ENCODE measurements at places on chromosomes 1 and 21. TPM values are rescaled to one million over a fixed set of nuclear protein-coding genes. Genes with fewer than 3 reads are reported as not detected.

The TCHH gene
- not detected for total RNA-seq

The LAMC1 gene
- 220 TPM for total RNA-seq

The SYNC gene
- total RNA-seq = 209 TPM

The SPRR2B gene
- not detected for total RNA-seq

The NFASC gene
- total RNA-seq = 0.03 TPM

The C4BPA gene
- total RNA-seq = not detected

The PCAT6 gene
- total RNA-seq = not detected

DNA sequence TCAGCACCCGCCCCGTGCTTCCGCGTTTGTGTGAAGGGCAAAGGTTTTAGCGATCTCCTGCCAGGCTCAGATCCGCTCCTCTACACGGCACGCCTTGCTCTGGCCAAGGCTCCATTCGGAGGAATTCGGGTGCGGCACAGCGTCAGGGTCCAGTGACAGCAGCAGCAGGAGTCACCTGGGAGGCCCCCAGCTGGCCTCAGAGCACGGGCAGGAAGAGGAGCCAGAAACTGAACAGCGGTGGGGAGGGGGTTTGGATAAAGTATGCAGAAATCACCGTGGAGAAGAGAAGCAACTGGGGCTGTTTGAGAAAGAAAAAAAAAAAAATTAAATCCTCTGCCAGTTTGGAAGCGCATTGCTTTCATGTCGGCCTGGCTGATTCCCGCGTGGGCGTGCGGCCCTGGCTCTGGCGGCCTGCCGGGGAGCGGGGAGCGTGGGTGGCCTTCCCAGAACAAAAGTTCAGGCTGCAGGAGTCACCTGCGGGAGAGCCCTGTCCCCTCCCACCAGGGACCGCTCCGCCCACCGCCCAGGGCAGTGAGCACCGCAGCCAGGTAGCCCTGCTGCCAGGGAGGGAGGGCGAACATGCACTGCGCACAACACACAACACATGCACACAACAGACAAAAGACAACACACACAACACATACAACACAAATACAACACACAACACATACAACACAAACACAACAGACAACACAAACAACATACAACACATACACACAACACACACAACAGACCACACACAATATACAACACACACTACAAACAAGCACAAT is 107.6 kb downstream of the ETS2 start:
- peak; percentile 38 for DNase-seq

GRCh38 chr1:203628201-203629015 is 1.8 kb downstream of the ATP2B4 start:
- DNase-seq = peak; percentile 75

DNA sequence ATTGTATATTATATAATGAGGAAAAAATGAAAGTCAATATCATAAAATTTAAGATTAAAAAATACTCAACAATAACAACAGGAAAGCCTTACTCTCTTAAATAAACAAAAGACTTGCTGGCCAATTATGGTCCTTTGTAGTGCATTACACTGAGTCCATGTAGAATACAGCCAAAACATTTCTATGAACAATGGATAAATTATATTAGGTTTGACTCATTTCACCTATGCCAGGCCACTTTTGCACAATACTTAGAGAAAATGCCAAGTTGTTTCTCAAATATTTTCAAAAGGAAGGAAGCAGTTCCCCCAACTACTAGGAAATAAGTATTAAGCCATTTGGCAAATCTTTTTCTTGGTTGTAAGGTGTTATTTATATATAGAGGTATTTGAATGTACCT is 19.8 kb upstream of the UCK2 start:
- no peak for DNase-seq

DNA sequence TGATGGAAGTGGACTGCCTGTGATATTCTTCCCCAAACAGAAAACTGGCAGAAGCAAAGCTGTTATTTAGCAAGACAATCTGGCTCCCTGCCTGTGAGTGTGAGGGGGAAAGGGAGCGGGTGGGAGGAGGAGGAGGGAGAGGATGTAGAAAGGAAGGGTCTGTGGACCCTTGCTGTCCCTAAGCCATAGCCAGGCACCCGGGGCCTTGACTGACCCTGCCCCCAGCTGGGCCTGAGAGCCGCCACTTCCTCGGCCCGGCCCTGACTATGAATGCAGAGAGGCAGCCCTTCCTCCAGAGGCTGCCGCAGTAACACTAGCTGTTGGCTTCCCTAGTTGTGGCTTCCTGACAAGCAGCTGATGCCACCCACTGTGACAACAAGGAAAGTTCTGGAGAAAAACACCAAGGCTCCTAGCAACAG is 13.9 kb downstream of the PLA2G2F start:
- no peak for DNase-seq

DNA sequence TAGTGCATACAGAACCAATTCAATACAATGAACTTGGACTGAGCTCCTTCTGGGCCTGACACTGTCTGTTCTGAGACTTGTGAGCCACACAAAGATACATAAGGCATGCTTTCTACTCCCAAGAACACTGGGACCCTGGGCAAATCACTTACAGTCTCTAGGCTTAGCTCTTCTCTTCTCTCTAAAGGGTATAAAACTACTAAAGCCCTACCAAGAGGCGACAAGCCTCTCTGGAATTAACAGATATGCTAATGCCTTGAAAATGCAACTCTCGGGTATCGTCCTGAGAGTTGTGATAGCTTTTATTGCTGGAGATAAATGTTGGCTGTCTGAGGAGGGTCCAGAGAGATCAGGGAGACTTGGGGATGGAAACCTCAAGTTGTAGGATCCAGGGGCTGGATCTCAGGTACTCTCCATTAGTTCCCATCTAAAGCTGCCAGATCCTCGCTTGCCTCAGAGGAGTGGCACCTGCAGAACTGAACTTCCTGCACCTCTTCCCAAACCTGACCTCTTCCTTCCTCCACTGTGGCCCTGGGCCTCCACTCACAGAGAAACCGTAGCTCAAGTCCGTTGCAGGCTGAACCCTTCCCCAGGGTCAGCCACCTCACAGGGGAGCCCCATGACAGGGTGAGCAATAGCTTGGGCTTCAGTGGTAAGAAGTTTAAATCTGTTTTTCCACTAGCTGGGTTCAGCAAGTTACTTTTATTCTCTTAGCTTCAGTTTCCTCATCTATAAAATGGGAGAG is 11.5 kb upstream of the CFAP45 start:
- no peak for DNase-seq

GRCh38 chr1:201713086-201713810 is 115.7 kb upstream of the IPO9 start:
- DNase-seq = peak; percentile 99

DNA sequence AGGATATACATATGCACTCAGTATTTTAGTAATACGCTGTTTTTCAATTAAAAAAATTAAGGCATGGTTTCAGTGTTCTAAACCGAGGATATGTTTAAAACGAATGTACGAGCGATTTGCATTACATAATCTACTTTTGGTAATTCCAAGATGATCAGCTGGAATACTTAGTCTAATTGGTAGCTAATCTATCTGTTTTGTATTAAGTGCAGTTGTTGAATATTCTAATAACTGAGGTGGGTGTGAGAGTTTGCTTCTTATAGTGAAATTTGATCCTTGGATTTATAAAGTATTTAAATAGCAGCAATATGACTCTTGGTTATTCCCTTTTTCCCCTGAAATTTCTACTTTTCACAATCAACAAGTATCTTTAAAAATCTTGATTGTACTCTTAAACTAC is 1.3 kb downstream of the RNF2 start:
- no peak for DNase-seq

- peak; percentile 76 for DNase-seq
Observed at GRCh38 chr1:54312796-54313316, 93.3 kb downstream of the SSBP3 start.

DNA sequence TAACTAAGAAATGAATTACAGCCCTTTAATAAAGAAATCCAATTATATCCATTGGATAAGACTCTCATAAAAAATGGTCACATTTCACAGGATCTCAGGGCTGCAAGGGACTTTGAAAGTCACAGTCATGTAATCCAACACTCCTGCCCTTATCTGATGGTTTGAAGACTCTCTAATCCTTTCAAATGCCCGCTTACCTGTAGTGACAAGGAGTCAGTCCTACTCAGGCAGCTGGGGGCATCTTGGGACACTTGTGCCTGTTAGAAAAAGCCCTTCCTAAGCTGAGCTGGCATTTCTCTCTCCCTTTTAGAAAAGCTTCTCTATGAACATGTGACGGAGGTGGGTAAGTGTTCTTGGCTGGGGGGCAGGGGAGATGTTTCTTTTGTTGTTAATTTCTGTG is 11.0 kb upstream of the ZNF691 start:
- no peak for DNase-seq

DNA sequence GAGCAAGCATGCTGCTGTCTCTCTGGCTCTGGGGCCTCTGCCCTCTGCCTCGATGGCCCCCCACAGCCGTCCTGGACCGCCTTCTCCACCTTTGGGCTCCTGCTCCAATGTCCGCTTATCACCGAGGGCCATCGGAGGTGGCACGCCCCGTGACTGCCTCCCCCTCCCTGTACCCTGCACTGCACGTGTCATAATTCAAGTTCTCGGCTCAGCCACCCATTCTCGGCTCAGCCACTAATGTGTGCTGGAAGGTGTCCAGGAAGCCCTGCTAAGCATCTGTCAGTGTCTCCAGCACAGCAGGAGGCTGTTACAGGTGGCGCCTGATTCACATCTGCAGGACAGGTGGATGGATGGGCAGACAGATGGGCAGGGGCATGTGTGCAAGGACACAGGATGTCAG is 45.5 kb downstream of the TP73 start:
- DNase-seq = no peak

DNA sequence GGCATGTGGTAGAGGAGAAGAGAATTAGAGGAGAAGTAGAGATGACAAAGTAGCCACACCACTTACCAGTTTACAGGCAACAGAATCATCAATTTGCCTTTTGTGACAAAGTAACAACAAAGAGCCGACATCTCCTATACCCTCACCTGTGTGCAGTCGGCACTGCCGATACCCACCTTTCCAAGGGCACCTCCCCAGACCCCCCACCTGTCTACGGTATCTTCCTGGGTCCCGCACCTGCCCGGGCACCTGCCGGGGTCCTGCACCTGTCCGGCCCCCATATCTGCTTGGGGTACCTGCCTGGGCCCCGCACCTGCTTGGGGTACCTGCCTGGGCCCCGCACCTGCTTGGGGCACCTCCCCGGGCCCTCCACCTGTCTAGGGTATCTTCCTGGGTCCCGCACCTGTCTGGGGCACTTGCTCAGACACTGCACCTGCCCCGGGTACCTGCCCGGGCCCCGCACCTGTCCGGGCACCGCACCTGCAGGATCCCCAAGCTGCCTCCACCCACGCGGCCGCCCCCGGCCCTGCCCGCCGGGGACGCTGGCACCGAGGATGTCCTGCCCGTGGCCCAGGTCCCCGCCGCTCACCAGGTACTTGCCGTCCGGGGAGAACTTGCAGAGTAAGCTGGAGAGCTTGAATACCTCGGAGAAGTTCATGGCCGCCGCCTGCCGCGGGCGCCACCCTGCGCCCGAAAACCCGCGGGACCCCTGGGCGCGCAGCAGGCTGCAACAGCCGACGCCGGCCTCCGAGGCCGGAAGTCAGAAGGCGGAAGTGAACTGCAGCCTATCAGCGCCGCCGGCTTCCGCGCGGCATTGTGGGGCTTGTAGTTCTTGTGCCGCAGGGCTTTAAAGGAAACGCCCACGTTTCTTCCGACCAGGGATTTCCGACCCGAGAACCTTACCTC is at the start of gene WRAP73:
TSS of gene WRAP73 (minus strand) at position 762 of the 906 bp plus-strand sequence. CDS start at position 658, 104 bp downstream.
- DNase-seq = peak; percentile 75

GRCh38 chr1:186183970-186184628 is 191.0 kb downstream of the TPR start:
- DNase-seq = no peak

GRCh38 chr1:216057063-216057462 is 366.2 kb downstream of the USH2A start:
- no peak for DNase-seq

GRCh38 chr1:56584910-56585528 is 5.7 kb upstream of the PLPP3 start:
- peak; percentile 57 for DNase-seq

DNA sequence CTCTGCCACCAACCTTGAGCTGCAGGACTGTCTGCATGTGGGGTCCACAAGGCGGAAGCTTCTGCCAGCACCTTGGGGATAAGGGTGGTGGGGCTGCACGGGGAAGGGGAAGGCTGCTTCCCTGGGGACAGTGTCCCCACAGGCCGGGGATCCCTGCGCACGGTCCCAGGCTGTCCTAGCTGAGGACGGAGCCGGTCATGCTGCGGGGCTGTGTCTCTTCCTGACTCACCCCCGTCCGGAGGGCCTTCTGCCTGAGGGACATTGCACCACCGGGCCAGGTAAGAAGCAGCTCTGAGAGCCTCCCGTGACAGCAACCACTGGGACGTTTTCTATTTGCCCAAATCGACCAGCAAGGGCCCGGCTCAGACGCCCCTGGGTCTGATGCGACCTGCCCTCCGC is 29.9 kb downstream of the KRTAP10-1 start:
- no peak for DNase-seq

DNA sequence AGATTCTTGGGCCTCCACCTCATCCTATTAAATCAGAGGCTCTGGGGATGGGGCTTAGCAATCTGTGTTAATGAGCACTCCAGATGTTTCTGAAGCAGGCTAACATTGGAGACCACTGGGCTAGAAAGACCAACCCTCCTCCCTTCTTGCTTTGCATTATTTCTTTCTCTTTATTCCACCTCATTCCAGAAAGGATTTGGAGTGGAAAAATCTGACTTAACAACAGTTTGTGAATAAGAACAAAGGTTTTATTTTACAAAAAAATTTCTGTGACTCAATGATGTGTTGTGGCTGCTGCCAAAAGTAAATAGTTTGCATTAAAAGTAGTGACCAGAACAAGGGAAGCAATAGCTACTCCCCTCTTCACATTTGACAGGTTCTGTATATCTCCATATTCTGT is 79.4 kb downstream of the TGFB2 start:
- no peak for DNase-seq

DNA sequence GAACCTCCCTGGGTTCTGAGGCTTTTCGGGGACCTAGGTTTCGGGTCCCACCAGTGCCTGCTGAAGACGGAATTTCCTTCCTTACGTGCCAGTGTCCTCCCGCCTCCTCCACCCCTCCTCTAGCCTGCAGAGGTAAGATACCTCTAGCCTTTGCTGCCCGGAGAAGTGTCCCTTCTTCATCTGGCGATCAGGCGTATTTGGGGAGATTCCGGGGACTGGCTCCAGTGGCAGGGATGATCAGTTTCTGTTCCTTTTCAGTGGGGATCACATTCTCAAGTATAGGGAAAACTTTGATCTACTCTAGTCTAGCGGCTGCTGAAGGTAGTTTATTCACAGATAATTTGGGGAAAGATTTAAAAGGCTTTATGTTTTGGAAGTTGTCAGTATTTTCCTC is 674 bp downstream of the CEP350 start:
- DNase-seq = no peak

DNA sequence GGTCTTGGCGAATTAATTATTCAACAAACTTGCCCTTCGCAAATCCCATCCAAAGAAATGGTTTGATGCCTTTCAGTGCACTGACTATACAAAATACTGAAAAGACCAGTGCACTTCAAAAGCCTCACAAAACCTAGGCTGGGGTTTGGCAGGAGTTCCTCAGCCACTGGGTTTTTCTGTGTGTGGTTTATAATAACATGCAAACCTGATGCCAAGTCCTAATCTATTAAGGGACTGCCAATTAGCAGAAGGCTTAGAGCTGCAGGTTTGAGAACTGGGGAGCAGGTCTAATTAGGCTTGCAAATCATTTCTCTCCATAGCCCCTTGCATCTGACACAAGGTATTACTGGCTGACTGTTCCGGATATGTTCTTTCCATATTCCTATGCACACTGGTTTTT is 27.7 kb downstream of the PLPP3 start:
- DNase-seq = no peak

GRCh38 chr1:78760858-78761257 is 111.2 kb downstream of the IFI44 start:
- DNase-seq = no peak
